ENCODE measurements at places on chromosomes 5 and 9.

DNA sequence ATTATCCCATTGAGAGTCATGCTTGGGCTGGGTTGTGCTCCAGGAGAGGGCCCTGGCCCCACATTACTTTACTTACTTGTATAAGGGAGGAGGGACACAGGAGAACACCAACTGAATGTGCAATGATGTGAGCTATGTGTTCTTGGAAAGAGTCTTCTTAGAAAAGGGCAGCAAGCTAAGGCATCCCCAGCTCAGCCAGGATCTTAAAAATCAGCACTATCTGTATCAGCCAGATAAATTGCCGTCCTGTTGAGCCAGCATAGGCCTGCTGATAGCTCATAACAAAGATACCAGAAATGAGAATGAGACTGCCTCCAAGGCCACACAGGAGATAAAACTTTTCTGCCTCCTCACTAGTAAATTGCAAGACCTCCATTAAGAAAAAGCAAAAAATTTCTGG lies 357.5 kb downstream of the CAAP1 start:
- no peak for DNase-seq

- no peak for DNase-seq
Measured at GRCh38 chr5:140780512-140780911, 5.4 kb upstream of the PCDHA1 start.

DNA sequence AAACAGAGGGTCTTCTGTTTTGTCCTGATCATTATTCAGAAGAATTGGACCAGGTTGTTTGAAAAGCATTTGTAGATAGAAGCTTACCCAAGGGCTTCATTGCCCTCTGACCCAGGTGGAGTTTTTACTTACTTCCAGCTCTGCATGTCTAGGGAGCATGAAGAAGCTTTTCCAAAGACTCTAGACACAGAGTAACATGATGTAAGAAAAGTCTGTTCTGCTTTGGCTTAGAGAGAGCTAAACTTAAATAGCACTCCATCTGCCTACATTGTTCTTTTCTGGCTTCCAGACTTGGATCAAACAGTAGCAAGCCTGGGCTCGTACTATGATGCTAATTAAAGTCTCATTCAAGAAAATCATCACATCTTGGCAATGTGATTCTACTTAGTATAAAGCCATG lies 112.1 kb downstream of the SNCAIP start:
- DNase-seq, result no peak

- no peak for DNase-seq
Measured at GRCh38 chr5:32027717-32028458, 146.2 kb downstream of the GOLPH3 start.

- no peak for DNase-seq
Measured at GRCh38 chr5:140800816-140801493, at the start of gene PCDHA3. Gene PCDHA3 (plus strand): TSS chr5:140801057.

DNA sequence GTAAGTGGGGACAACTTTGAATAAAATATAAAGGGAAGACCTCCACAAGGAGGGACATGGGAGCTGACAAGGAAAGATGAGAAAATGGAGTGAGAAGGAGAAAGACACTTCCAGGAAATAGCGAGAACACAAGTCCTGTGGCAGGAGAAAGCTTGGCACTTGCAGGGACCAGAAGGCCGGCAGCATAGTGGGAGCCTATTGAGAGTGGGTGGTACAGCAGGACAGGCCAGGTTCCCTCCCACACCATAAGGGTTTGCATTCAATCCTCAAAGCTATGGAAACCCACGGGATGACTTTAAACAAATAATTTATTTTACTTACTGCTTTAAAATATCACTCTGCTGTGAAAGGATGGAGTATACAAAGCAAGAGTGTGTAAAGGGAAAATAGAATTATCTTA lies 173.2 kb upstream of the ELL2 start:
- DNase-seq, result no peak

GRCh38 chr9:134171316-134172197 lies 7.2 kb upstream of the RNU6ATAC start:
- DNase-seq, result no peak

DNA sequence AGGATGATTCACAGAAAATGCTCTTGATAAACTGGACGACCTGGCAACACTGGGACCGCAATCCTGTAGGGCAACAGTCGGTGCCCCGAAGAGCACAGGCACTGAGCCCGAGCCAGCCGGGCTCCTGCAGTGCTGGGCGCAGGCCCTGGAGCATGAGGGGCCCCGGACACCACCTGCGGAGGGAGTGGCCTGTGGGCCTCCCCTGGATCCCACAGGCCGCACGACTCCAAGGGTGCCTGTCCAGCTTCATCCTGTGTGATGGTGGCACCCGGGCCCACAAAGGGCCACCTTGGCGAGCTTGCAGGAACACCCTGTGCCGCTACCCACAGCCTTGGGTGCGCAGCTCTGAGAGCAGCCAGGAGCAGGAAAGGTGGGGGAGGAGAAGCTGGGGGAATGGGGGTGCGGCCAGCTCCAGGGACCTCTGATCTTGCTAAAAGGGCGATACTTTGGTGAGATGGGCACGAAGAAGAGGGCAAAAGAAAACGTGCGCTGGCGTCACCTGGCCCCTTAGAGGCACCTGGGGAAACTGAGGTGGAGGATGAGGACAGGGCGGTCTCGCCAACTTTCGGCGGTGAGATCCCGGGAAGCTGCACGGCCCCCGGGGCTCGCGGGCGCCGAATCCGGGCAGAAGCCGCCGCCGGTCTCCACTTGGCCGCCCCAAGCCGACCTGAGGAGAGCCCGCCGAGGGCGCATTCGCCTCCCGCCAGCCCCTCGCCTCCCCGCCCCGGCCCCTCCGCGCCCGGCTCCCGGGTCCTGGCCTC lies 722 bp downstream of the TBC1D9B start:
- DNase-seq, result no peak

DNA sequence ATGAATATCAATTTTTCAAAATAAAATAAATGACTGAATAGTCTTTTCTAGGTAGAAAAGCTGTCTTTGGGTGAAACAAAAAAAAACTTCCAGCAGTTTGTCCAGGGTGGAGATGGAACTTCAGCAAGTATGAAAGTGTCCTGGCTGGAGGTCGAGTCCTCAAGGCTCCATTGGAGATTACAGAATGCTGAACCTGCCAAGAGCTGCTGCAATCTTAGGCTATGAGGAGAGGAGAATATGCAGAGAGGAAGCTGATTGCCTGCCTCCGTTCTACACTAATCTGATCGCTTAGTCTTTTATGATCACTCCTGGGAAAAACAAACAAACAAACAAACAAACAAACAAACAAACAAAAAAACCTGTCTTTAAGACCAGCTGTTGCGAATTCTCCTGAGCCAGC lies 50.6 kb downstream of the NREP start:
- DNase-seq, result no peak

DNA sequence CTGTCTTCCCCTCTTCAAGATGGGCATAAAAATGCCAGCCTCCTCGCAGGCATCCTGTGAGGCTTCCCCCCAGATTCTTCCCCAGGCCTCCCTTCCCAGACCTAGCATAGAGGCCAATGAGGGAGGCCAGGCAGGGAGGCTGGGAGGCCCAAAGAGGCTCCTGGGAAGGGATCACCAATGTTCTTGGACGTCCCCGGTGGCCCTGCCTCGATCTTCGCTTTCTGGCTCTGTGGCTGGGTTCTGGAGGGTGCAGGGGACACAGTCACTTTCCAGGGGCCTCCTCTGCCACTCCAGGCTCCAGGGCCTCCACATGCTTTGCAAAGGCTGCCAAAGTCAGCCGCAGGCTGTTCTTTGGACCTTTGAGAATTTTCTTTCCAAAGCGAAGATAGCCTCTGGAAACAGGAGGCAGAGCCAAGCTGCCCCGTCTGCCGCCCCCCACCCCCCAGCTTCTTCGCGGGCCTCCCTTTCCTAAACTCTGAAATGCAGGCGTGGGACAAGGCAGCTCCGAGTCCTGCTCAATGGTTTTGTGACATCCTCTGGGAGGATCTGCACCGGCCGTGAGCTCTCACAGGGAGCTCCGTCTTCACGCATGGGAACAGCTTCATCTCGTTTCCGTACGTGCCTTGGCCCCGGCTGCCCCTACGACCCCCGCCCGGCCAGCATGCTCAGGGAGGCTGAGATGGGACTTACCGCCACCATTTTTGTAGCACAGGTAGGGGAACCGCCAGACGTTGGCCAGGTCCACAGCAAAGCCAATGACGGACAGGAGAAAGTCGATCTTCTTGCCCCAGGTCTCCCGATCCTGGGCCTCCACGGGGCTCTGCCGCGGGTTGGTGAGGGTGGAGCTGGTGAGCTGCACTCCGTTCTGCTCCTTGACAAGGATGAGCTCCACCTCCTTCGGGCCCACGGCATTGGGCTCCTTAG lies 2.8 kb downstream of the SLC6A3 start:
- DNase-seq, result no peak

GRCh38 chr9:37466037-37466709 lies 923 bp upstream of the ZBTB5 start:
- peak; percentile 52 for DNase-seq

GRCh38 chr5:111813537-111813936 lies 56.5 kb upstream of the NREP start:
- DNase-seq, result no peak

All from substantia nigra (tissue), 51 donors.